ENCODE measurements at places on chromosomes 5 and 9. TPM values are rescaled to one million over a fixed set of nuclear protein-coding genes. Genes with fewer than 3 reads are reported as not detected.

Gene AK8
- 0.39 TPM for total RNA-seq

DNA sequence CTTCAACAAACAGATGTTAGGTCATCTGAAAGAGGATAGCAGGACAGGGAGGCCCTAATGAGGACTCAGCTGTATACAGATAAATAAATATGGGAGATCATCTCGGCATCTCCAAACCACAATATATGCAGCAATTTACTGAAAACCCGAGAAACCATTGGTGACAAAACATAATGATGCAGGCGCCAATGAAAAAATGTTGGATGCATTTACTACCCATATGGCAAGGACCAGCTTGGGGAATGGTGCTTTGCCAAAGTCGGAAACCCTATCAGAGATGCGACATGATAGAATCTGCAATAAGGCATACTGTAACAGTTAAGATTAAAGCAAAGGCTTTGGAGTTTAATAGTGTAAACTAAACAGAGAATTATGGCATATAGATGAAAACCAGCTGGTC is 92.0 kb downstream of the SNCAIP start:
- no peak overlapping the region for H3K27ac ChIP-seq
- no peaks in the 10 kb centered on the region for H3K27me3 ChIP-seq
- H3K36me3 ChIP-seq: no peaks in the 10 kb centered on the region
- H3K4me1 ChIP-seq: no peaks in the 10 kb centered on the region
- H3K4me3 ChIP-seq: no peak overlapping the region

DNA sequence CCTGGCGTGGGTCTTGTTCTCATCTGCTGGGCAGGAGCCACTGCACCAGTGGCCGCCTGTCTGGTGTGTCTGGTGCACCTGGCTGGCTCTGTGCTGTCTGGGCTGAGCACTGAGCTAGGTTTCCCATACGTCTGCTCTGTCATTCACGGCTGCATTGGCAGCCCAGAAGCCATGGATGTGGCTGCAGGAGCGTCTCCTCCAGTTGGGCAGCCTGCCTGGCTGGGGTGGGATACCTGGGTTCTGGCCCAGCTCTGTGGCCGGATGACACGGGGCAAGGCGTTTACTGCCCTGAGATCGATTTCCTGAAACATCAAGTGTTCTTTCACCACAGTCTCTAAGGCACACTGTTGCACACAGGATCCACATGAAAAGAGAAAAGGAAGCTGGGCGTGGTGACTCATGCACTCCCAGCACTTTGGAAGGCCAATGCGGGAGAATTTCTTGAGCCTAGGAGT is 25.5 kb upstream of the SLC25A51 start:
- H3K27me3 ChIP-seq: no peaks in the 10 kb centered on the region
- DNase-seq: no peak
- peaks cover 3% of the 10 kb centered on the region for H3K36me3 ChIP-seq
- H3K27ac ChIP-seq: no peak overlapping the region

GRCh38 chr9:131625790-131626670 is 80.7 kb downstream of the PRRT1B start:
- H3K27ac ChIP-seq: no peak overlapping the region
- peaks cover 10% of the 10 kb centered on the region for H3K4me1 ChIP-seq
- peaks cover 80% of the 10 kb centered on the region for H3K36me3 ChIP-seq

- no peak for DNase-seq
- H3K4me3 ChIP-seq: no peak overlapping the region
- H3K36me3 ChIP-seq: no peaks in the 10 kb centered on the region
- H3K4me1 ChIP-seq: no peaks in the 10 kb centered on the region
Measured at GRCh38 chr9:101498323-101498722, 35.3 kb upstream of the RNF20 start.

GRCh38 chr5:134088291-134088690 is 26.2 kb upstream of the TCF7 start:
- no peaks in the 10 kb centered on the region for H3K27me3 ChIP-seq
- H3K36me3 ChIP-seq: no peaks in the 10 kb centered on the region
- H3K4me3 ChIP-seq: no peak overlapping the region
- H3K27ac ChIP-seq: no peak overlapping the region
- no peaks in the 10 kb centered on the region for H3K4me1 ChIP-seq

GRCh38 chr5:103391659-103392058 is 133.1 kb downstream of the MACIR start:
- no peaks in the 10 kb centered on the region for H3K4me1 ChIP-seq
- H3K27ac ChIP-seq: no peak overlapping the region
- H3K27me3 ChIP-seq: no peaks in the 10 kb centered on the region
- H3K4me3 ChIP-seq: no peak overlapping the region

DNA sequence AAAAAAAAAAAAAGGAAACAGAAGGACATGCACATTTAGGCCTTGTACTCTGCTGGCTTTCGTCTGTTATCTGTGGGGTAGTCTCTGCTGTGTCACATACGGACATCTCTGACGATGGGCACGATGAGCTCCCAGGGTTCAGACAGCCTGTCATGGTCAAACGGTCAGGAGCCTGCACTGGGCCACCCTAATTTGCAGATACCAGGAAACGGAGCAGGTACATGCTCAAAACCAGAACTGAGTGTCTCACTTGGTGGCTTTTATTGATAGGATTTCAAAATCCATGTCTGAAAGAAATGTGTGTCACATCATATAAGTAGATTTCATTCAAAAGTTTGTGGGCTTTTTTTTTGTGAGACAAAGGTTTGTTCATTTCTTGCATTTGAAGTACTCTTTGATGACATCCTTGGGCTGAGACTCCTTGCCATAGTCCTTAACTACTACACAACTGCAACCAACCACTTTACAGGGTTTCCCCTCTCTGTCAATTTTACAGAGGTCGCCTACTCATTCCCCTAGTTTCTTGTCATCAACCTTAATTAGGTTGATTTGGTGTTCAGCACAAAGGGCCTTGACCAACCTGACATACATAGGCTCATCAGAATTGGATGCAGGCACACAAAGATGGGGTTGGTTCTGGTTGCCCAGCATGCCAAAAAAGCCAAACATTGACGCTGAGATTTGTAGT is 9.0 kb downstream of the CKMT2 start:
- DNase-seq: peak; percentile 47
- no peaks in the 10 kb centered on the region for H3K36me3 ChIP-seq
- no peak overlapping the region for H3K4me3 ChIP-seq
- no peak overlapping the region for H3K27ac ChIP-seq

GRCh38 chr5:124371111-124371706 is 375.2 kb downstream of the ZNF608 start:
- DNase-seq: no peak
- H3K36me3 ChIP-seq: no peaks in the 10 kb centered on the region
- peaks cover 17% of the 10 kb centered on the region for H3K4me1 ChIP-seq
- peak overlapping the region; percentile 48 for H3K27ac ChIP-seq
- no peaks in the 10 kb centered on the region for H3K27me3 ChIP-seq

DNA sequence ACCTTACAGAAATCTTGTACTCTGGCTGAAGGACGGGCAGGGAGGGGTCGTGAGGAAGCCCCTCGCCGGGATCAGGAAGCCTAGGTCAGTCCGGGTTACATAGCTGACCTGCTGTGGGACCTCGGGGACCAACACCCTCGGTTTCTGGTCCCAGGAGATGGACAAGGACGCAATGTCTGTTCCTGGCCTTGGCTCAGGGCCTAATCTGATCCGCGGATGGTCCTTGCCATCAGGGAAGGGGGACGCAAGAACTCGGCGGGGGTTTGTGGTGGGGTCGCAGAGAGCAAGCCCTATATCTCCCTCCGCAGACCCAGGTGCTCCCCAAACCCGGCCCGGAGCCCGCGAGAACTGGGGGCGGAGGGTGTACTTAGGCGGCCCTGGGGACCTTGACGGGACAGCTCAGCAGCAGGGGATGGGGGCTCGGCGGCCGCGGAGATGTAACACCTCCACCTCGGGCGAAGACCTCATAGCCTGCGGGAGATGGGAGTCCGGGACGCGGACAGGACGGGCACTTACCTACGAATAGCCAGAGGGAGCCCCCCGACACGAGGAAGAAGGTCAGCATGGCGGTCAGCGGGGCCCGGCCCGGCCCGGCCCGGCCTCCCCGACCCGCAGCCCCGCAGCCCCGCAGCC is 353 bp downstream of the ACSL6 start:
- peaks cover 23% of the 10 kb centered on the region for H3K27me3 ChIP-seq
- H3K4me1 ChIP-seq: peaks cover 31% of the 10 kb centered on the region
- no peak overlapping the region for H3K27ac ChIP-seq
- H3K36me3 ChIP-seq: no peaks in the 10 kb centered on the region

GRCh38 chr5:127587246-127587917 is 61.5 kb upstream of the CTXN3 start:
- H3K4me3 ChIP-seq: no peak overlapping the region
- H3K4me1 ChIP-seq: peaks cover 6% of the 10 kb centered on the region
- no peak overlapping the region for H3K27ac ChIP-seq
- no peaks in the 10 kb centered on the region for H3K27me3 ChIP-seq

DNA sequence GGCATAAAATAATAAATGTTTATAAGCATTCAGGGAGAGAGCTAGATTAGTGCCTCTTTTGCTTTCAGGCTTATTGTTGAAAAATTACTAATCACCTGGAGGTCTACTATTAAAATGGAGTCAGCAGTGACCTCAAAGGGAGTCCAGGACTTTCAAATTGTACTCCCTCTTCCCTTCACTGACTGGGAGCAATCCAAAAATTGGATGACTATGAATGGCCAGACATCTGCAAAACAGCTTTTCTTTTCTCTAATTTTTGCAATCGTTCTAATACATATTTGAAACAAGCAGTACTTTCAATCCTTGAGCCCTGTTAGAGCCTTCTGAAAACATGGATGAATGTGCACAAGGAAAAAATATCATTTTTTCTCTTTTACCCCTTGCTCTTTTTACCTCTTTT is 461.8 kb downstream of the TMEM232 start:
- DNase-seq: no peak
- no peaks in the 10 kb centered on the region for H3K36me3 ChIP-seq
- no peak overlapping the region for H3K27ac ChIP-seq
- no peaks in the 10 kb centered on the region for H3K4me1 ChIP-seq

- H3K4me1 ChIP-seq: peaks cover 8% of the 10 kb centered on the region
- no peak for DNase-seq
- H3K4me3 ChIP-seq: no peak overlapping the region
- no peaks in the 10 kb centered on the region for H3K27me3 ChIP-seq
- H3K36me3 ChIP-seq: peaks cover 8% of the 10 kb centered on the region
Measured at GRCh38 chr5:38872826-38873225, 27.0 kb downstream of the OSMR start.

Measured in esophagus muscularis mucosa (tissue), 4 donors.